ENCODE measurements at places on chromosomes 1 and 21.

- DNase-seq, result peak; percentile 30
Measured at GRCh38 chr1:220810963-220811362, 24.2 kb downstream of the MTARC1 start.

GRCh38 chr1:180982422-180982821 lies 40.2 kb downstream of the STX6 start:
- DNase-seq, result no peak

- no peak for DNase-seq
Measured at GRCh38 chr1:55402142-55402541, 187.0 kb upstream of the USP24 start.

DNA sequence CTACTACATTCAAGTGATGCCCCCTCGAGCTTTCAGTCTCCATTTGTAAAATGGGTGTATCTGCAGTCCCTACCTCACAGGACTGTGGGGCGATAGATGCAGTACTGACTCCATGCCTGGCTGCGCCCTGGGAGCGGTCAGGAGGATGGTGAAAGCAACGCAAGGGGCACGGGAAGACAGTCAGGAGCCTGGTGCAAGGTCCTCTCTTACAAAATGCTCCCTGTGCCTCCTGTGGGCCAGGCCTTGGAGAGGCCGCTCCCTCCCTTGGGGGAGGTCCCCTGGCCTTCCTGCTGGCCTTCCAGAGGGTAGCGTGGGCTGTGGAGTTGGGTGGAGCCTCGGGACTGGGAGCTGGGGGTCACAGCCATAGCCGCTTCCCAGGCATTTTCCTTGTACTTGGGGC lies 21.6 kb downstream of the FAM151A start:
- no peak for DNase-seq

GRCh38 chr1:237470712-237471338 lies 419.9 kb downstream of the ZP4 start:
- no peak for DNase-seq

DNA sequence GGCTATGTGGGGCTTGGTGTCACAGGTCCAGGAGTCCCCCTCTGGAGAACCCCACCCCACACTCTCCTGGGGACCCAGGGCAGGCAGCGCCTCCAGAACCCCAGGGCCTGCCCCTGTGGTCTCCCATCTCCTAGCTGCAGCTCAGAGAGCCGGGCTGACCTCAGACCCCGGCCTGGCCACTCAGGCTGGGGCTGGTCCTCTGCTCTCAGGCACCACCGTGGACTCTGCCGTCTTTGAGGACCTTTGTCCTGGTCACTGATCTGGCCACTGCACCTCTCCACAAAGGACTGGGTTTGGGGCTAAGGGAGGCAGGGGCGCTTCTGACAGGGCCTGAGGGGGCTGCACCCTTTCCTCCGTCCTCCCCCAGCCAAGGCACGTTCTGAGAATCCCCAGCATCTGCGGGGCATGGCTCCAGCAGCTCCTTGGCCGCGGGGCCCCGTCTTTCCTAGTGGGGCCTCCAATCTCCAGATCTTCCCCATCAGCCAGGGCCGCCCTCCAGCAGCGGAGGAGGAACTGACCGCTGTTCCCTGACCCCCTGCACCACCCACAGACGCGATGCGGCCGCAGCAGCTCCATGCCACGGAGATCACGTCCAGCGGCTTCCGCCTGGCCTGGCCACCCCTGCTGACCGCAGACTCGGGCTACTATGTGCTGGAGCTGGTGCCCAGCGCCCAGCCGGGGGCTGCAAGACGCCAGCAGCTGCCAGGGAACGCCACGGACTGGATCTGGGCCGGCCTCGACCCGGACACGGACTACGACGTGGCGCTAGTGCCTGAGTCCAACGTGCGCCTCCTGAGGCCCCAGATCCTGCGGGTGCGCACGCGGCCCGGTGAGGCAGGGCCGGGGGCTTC lies 3.3 kb downstream of the VWA1 start:
- no peak for DNase-seq

- DNase-seq, result peak; percentile 47
Measured at GRCh38 chr1:154418062-154418921, 13.1 kb downstream of the IL6R start.

- DNase-seq, result no peak
Measured at GRCh38 chr1:19360016-19360415, 47.9 kb downstream of the SLC66A1 start.

DNA sequence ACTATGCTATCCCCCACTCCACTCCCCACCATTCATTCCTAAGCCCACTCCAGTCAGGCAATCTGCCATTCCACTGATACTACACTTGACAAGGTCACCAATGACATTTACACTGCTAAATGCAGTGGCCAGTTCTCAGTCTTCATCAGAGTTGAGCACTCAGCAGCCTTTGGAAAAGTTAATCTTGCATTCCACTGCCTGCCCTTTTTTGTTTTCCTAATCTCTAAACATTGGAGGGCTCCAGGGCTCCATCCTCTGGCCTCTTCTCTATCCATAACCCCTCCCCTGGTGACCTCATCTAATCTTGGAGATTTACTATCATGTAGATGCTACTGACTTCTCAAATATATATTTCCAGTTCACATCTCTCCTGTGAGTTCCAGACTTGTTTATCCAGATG lies 70.9 kb upstream of the S1PR1 start:
- no peak for DNase-seq

DNA sequence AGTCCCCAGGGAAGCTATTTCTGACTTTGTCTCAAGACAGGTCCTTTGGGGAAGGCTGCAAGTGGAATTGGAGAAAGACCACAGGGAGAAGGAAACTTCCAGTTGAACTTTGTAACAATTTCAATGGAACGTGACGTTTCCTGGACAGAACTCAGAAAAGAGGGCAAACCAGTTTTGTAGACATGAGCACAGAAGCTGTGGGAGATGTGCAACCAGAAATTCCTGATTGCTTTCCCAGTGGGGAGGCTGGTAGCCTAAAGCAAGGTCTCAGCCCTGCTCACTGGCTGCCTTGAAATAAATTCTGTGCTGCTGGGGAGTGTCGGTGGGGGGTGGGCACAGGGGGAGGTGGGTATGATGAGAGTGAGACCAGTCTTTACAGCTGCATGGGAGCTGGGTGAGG lies 1206.7 kb upstream of the ADGRL2 start:
- DNase-seq, result no peak

GRCh38 chr21:40146216-40146837 lies 279.1 kb downstream of the PCP4 start:
- no peak for DNase-seq

- no peak for DNase-seq
Measured at GRCh38 chr1:1240822-1241587, 5.5 kb downstream of the C1QTNF12 start.

DNA sequence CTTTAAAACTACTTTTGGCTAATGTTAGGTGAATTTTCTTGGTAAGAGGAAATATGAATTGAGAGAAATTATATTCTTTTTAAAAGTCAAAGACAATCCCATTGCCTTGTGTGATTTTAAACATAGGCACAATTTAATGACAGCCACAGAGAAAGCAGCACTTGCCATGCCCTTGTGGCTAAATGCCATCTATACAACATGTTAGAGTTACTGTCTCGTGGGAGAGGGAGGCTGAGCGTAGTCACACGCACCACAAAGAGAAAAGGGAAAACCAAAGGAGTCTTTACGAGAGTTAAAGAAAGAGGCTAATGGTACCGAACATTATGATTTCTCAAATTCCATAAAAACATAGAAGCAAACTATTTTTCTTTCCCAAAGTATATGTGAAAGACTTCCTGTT lies 537.9 kb downstream of the PTPRC start:
- no peak for DNase-seq

DNA sequence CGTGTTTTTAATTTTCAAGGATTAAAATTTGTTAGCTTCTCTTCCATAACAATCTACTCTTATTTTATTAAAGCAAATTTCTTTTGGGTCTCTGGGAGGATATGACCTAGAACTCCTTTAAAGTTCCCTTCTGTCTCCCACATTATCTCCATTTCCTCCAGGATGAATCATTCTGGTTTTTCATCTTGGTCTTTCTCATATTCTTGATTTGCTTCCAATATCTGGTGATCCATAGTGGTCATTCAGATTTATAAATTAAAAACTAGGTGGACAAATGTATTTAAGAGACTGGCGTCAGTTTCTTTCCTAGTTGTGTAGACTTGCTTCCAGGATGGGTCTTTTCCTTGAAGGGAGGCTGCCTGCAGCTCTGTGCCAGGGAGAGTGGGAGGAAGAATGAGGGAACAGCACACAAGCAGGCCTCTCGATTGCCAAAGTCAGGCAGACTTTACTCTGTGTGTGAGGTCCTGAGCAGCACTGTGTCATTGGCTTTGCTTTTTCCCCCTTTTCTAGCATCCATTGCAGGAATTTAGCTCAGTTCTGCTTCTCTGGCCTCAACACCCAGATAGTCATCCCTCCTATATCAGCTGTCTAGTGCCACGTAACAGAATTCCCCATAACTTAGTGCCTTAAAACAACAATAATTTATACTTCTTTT lies 48.1 kb upstream of the FOXO6 start:
- DNase-seq, result no peak

DNA sequence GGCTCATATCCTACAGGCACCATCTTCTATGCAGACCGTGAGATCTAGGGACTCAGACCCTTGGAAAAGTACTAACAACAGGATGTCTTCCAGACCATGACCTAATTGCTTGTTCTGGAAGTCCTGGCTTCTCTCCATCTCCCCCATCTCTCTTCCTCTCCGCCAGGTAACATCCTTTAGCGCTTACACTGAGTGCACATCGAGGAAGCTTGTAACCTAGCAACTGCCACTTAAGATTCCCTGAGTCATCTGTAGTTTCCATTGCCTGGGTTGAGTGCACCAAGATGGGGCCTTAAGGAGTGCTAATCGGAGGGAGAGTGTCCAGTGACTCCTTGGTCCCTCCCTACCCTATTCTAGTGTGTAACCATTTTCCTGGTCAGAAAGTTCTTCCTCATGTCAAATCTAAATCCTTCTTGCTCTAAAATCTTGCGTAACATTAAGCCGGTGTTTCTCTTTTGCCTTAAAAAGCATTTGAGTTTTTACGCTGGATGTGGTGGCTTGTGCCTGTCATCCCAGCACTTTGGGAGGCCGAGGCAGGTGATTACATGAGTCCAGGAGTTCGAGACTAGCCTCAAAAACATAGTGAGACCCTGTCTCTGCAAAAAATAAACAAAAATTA lies 9.7 kb downstream of the KLHDC8A start:
- DNase-seq, result no peak

- no peak for DNase-seq
Measured at GRCh38 chr1:2095394-2095793, 45.2 kb downstream of the PRKCZ start.
